T follicular helper cell (primary cell): ENCODE measurements at places on chromosomes 16 and 17.

GRCh38 chr17:43966276-43966675 is 12.5 kb upstream of the PYY start:
- no peak for DNase-seq

DNA sequence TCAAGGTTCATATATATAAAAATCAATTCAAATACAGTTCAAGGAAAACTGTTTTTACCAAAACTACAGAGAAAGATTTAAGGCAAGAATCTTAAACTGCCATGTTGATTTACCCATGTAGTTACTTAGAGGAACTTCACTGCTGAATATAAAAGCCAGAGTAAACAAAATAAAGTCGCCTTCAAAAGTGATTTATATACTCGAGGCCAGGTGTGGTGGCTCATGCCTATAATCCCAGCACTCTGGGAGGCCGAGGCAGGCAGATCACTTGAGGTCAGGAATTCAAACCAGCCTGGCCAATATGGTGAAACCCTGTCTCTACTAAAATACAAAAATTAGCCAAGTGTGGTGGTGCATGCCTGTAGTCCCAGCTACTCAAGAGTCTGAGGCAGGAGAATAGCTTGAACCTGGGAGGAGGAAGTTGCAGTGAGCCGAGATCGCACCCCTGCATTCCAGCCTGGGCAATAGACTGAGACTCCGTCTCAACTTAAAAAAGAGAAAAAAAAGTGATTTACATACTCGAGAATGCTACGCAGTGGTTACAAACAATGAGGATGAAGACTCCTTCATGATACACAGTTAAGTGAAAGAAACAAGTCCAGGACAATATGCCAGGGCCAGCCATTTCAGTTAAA is 54.1 kb upstream of the CNEP1R1 start:
- DNase-seq, result no peak

GRCh38 chr16:74718741-74719610 is 18.3 kb upstream of the MLKL start:
- no peak for DNase-seq

DNA sequence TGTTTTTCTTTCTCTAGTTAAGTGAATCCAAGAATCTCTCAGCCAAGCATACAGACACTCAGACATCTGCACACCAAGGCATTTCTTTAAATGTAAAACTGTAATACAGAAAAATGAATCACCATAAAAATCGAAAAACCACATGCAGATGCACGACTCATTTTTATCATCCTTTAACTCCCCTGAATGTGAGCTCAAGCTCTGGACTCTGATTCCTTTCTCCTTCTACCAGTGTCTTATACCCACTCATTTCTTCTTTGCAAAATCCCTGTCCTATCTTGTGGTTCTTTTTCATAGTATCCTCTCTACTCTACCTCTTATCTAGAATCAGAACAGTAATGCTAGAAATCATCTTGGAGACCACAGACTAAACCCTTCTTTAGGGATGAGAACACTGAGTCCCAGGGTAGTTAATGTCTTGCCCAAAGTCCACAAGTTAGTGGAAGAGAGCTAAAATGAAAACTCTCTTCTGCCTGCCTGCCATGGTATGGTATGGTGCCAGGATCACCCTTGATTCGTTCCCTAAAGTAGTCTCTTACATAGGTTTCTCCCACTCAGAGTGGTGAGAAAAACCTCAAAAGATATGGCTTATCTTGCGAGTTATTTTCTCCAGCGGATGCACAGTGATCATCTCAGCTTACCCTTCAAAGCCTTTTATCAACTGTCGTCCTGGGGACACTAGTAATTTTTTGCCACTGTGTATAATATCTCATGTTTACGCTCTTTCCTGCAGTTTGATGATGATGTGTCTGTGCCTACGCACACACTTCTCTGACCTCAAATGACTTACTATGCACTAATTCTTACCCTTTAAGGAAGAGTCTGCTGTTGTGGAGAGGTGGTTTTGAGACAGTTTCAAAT is 30.2 kb downstream of the BRD7 start:
- DNase-seq, result no peak

DNA sequence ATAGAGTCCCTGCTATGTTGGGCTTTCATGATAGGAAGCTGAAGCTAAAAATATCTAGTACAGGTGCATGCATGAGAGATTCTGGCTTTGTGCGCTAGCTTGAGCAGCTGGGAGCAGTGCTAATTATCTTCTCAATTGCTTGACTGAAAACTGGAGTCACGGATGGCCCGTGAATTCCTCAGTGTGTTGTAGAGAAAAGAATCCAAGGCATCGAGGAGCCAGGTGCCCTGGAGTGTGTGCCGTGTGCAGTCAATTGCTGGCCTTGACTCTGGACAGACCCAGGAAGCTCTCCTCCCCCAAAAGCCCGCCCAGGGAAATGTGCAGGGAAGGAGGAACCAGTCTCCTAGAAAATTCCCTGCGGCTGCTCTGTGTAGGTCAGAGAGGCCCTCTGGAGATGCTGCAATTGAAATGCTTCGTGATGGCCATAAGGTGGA is 14.2 kb downstream of the LGALS3BP start:
- no peak for DNase-seq

DNA sequence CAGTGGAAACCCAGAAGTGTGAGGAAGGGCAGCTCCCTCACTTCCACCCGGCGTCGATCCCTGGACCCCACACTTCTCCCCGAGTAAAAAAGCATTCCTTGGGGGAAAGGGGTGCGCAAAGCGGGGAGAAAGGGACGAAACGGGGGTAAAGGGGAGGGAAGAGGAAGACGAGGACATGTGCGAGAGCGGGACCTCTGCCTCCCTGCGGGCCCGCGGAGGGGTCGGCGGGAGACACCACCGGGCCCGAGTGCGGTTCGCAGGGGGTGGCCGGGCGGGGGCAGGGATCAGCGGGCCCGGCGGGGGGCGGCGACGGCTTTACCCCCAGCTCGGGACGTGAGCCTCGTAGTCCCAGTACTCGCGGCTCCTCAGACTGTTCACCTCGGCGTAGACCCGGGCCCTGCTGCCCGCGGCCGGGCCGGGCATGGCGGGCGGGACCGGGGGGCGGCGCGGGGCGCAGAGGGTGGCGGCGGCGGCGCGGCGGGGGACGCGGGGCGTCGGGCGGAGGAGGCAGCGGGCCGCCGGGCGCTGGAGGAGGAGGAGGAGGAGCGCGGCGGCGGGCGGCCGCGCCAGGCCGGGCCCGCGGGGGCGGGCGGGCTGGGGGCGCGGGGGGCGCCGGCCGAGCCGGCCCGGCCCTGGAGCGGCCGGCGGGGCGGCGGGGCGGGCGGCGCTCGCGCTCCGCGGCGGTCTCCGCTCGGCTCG is 443 bp downstream of the CSNK2A2 start:
- no peak for DNase-seq

DNA sequence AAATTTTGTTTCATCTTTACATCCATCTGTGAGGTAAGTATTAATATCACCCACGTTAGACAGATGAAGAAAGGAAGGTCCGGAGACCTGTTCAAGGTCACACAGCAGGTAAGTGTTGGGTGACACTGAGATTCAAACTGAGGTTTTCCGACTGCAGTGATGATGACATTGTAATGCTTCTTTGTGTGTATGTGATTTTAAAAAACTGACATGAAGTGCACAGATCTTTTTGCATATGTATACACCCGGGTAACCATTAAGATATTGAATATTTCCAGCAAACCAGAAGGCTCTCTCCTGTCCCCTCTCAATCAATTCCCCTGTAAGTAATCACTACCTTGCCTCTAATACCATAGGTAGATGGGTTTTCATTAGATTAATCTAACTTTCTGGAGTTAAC is 1.5 kb upstream of the TANC2 start:
- DNase-seq, result no peak

DNA sequence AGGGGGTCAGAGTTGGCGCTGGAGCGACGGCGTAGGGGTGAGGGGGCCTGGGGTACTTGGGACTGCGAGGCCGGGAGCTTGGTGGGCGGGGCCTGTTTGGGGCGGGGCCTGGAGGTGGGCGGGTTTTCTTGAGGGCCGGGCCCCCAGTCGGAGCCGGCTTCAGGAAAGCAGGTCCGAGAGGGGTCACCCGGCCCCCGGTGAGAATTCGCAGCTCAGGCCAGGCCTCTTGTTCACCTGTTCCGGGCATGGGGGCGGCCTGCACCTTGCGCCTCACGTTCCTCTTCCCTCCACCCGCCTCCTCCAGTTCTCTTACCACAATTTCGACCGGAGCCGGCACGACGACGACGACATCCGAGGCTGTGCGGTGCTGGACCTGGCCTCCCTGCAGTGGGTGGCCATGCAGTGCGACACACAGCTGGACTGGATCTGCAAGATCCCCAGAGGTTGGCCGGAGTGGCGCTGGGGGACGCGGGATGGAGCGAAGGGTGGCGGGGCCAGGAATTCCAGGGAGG is 52.5 kb downstream of the MRC2 start:
- DNase-seq, result no peak

GRCh38 chr16:81005610-81006161 is 999 bp downstream of the CMC2 start:
- no peak for DNase-seq

DNA sequence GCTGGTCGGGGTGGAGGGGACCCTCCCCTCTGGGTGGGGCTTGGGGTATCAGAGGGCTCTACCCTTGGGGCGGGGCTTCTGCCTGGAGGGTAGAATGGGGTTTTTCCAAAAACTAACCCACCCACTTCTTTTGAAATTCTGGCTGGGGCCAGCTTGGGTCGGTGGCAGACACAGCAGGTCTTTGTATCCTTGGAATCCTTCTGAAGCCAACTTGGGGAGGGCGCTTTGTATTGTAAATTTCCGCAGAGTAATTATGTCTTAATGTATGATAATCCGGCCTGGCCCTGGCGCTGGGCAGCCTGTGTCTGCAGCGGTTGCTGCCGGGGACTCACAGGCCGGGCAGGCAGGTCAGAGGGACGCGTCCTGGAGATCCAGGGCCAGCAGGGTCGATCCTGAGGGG is 33.9 kb upstream of the GSE1 start:
- DNase-seq, result no peak

- no peak for DNase-seq
Measured at GRCh38 chr16:12826559-12826958, 22.9 kb upstream of the CPPED1 start.

DNA sequence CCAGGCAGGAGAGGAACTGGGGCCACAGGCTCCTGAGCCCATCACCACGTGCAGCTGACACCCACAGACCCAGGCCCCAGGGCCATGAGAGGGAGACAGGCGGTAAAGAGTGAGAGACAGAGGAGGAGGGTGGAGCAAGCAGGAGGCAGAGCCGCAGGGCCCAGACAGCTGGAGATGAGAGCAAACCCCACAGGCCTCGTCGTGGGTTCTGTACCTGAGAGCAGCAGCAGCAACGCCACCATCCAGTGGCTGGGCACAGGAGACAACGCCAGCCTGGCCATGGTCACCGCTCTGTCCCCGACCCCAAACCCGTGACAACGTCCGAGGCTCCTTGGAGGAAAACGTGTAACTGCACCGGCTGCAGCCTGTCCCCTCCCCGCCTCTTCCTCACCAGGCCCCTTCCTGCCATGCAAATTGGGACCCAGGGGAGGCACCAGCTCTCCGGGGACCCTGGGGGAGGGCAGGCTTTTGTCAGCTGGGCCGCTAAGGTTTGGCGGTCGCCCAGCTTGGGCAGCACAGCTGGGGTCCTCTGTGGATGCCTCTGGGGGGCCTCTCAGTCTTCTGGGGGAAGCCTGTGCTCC is at the start of gene CD79B:
Gene CD79B (minus strand): TSS at position 351 of the 581 bp plus-strand sequence. CDS start 70 bp downstream, at position 281.
- no peak for DNase-seq

DNA sequence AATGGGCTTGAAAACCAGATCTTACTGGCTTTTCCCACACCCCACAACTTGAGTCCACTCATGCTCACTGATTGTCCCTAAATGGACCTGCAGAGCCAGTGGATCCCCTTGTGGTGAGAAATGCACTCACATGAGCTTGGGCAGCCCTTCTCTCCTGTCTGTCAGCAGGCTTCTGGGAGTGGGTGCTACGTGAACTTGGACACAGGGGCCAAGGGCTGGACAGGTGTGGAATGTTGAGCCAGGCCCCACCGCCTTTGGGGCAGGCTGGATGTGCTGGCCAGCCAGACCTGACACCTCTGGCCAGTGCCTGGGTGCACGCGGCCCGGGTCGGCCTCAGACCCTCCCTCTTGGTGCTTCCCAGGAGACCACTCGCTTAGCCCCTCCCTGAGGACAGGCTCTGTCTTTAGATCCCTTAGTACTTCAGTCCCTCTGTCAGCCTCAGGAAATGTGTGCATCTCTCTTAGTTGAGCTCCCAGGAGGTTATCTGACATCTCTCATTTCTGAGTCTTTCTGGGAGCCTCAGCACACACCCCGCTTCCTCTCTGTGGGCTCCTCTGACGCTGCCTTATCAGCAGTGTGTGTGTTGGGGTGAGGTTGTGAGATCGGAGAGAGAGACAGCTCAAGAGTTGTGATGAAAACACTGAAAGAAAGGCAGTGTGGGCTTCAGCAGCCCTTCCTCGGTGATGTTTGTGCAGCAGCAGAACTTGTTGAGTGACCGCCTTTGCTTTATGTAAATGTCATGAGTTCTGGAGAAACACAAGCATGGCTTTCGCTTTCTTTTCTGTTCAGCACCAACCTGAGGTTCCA is 117.0 kb downstream of the RAB11FIP4 start:
- peak; percentile 53 for DNase-seq

DNA sequence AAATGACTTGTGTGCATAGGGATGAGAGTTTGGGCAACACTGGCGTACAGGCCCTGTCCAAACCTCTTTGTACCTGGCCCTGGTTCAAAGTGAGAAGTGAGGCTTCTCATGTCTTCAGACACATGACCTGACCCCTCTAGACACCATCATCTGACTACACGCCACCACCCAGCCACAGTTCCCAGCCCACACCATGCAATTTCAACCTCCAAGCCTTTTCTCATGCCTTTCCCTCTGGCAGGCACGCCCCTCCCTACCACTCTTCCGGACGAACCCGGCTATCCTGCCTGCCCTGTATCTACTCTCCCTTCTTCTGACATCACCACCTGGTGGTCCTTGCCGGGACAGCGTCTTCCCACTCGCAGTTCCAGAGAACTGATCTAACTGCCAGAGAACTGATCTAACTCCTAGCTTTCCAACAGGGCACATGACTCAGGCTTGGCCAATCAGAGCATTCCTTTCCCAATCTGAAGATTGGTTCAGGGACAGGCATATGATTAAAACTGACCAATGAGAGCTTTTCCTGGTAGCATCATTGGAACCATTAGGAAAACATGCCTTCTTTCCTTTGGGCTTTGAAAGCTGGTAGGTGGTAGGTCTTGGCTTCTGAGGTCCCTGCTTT is 27.1 kb upstream of the IL21R start:
- DNase-seq, result peak; percentile 21

DNA sequence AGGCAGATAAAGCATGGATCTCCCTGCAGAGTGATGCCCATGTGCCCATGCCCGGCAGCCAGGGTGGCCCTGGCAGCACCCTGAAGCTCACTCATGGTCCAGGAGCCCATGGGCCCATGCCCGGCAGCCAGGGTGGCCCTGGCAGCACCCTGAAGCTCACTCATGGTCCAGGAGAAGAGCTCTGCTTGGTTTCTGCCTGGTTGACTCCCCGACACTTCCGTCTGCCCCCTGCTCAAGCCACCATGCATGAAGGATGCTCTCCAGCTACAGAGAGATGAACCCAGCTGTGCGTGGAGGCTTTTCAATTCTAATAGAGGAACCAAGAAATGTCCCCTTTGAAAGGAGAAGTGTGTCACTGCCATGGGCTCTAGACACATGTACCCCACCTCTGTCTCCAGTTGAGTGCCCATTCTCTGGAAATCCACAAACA is 8.7 kb downstream of the CCL17 start:
- DNase-seq, result no peak

- no peak for DNase-seq
Measured at GRCh38 chr16:16008666-16009065, 59.2 kb downstream of the ABCC1 start.
